ENCODE measurements at places on chromosomes 1 and 21.
A peak's percentile ranks its signal among the peaks of the same experiment; 100 is the strongest.

DNA sequence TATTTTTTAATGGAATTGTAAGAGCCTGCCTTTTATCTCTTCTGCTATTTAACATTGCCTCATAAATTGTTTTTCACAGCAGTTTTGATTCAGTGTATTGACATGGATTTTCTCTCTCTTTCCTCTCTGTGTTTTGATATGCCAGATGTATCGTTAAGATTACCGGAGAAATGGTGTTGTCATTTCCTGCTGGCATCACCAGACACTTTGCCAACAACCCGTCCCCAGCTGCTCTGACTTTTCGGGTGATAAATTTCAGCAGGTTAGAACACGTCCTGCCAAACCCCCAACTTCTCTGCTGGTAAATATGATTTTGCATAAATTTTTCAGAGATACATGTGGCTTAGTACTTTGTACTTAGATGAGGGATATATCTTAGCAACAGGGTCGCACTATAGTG, 23.1 kb upstream of the DYNLT5 start:
- no peak for DNase-seq

GRCh38 chr1:39691383-39692151, at the start of gene HPCAL4:
Gene HPCAL4 (minus strand): TSS chr1:39691433. CDS start chr1:39684603, 6,830 bp downstream.
- DNase-seq: peak; percentile 82

DNA sequence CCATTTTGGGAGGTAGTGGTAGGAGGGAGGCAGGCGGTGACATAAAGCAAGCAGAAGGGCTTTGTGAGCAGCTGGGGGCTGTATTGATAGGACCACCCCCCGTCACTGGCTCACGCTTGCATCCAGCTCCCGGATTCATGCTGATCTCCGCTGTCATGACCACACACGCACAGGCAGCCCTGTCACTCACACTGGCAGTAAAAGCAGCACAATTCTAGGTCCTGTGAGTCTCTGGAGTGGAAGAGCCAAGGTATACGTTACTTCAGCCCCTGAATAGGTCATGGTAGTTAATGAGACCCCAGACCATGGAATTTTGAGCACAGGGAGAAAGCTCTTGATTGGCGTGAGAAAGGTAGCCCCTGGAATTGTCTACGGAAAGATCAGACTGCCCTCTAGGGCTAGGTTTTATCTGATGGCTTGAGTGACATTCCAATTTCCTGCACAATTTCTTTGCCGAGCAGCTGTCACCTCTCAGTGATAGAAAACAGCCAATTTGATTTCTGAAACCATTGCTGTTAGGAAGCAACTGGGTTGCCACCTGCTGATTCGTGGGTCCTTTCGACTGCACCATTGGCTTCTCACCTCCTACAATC, 5.4 kb downstream of the OR2B11 start:
- no peak for DNase-seq

- DNase-seq: no peak
Observed at GRCh38 chr1:16117369-16117768, 38.5 kb downstream of the EPHA2 start.

DNA sequence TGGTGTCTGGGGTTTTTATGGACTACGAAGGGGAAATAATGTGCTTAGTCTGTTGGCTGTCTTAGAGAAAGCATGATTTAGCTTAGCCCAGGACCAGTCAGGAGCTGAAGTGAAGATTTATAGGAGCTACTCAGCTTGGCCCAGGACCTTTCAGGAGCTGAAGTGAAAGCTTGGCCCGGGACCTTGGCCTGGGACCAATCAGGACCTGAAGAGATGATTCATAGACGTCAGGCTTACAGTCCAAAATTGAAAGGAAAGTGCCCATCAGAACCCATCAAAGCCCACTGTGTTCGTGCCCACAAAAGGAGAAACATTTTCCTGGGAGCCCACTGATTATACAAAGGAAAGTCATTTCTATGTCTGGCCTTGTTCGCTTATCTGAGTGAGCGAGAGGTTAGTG, 35.6 kb downstream of the MSTO1 start:
- no peak for DNase-seq

DNA sequence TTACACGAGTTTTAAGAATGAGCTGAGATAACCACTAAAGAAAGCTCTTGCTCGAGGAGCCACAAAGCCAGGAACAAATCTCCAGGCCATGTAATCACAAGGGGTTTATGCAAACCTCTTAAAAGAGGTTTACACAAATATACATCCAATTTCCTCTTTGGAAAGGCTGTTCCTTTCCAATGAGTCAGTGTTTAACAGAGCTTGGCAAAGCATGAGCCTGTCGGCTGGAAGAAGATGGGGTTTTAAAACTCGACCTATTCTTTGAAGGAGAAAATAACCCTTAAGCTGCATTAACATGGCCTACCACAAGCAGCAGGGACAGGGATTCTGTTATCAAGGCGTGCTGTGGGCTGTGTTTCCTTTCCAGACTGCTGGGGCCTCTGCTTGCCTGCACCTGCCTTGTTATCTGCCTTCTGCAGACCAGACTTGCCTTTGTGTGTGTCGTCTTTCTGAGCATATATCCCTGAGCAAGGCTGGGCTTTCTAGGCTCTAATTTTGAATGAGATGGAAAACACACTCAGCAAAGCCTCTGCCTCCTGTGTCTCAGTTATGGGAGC, 40.6 kb upstream of the CYP2J2 start:
- DNase-seq: no peak

GRCh38 chr1:96520579-96520947, 201.0 kb upstream of the PTBP2 start:
- DNase-seq: no peak

DNA sequence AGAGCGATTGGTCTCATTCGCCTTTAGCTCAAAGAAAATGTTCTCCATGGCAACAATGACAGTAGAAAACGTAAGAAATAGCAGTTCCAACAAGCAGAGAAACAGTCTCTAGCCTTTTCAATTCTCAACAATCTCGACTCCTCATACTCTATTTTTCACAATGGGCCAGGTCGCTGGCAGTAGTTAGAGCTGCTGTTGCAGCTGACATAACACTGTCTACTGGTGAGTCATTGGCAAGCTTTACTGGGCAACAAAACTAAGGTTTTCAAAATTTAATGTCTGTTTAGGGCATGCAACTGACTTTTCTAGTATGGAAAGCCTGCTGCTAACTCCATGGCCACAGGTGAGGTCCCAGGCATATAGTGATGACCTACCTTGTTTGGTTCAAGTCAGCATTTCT, 221.1 kb upstream of the KAZN start:
- DNase-seq: no peak

DNA sequence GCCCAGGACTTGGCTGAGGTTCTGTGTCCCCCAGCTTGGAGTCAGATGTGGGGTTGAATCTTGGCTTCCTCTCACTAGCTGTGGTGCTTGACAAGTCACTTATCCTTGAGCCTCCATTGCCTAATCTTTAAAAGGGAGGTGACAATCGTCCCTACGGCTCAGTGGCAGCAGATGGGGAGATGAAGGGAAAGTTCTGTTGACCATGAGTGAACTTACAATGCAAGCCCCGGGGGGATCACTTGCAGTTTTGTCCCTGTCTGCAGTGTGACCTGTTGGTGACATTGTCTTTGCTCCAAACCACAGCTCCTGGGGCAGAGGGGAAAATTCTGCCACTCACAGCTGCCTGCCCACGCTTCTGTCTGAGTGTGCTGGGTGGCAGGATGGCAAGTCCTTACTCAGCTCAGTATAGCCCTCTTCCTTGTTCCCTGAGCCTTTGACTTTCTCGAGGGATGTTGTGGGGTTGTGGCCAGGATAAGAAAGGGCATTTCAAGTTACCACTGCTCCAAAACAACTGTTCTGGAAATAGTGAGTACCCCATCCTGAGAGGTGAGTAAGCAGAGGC, 1.7 kb downstream of the PCSK9 start:
- no peak for DNase-seq

DNA sequence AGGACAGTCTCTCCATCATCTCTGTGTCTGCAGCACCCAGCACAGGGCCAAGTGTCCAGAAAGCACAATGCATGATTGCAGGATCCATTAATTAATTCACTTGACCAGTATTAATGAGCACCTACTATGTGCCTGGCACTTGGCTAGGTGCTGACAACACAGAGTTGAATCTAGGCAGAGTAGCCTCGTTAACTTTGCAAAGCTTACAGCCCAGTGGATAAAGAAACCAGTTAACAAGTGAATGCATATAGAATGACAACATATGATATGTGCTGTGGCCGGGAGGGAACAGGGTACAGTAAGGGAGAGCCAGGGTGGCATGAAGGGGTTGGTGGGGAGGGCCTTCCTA, 10.9 kb downstream of the SLC1A7 start:
- DNase-seq: no peak

DNA sequence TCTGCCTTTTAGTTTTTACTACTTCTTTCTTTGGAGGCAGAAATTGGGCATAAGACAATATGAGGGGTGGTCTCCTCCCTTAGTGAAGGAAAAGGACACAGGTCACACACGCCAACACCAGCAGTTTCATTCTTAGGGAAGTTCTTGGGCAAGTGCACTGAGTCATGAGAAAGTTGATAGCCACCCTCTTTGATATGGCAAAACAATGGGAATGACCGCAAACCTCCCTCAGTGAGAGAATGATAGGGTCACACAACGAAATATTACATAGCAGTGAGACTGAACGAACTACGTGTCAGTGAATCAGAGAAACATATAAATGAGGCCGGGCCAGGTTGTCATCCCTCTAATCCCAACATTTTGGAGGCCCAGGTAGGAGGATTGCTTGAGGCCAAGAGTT, 20.0 kb downstream of the IL6R start:
- DNase-seq: no peak

DNA sequence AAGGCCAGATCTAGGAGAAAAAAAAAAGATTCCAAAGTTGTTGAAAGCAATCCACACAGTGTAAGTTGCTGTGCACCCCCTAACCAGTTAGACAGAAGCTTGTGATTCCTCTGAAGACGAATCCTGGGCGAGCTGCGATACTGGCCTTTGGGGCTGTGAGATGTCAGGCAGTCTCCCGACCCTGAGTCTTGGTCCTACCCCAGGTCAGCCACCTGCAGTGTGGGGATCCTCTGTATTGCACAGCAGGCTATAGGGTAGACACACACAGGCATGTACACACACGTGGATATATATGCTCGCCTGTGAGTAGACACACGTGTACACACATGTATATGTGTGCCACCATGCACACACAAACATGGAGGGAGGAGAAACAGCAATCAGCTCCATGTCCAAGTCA, 12.9 kb downstream of the ACTRT2 start:
- DNase-seq: no peak

- DNase-seq: no peak
Observed at GRCh38 chr1:81805537-81806431, 5.0 kb downstream of the ADGRL2 start.

DNA sequence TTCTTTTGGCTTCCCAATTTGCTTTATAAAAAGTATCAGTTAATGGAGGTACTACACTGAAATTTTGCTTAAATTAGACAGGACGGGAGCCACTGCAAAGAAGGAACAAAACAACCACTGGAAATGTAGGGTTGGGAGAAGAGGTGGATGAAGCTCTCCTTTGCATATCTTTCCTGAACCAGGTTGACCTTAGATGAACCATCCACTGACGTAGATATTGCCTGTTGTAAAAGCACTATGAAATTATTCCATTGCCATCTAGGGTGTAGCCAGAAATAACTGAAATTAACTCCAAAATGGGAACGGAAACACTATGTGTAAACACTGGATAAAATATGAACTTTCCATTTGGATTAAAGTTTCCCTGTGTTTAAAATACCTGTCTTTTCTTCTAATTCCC, 1.2 kb upstream of the ABL2 start:
- no peak for DNase-seq

GRCh38 chr1:150186789-150187559, 37.3 kb downstream of the PLEKHO1 start:
- peak; percentile 58 for DNase-seq

DNA sequence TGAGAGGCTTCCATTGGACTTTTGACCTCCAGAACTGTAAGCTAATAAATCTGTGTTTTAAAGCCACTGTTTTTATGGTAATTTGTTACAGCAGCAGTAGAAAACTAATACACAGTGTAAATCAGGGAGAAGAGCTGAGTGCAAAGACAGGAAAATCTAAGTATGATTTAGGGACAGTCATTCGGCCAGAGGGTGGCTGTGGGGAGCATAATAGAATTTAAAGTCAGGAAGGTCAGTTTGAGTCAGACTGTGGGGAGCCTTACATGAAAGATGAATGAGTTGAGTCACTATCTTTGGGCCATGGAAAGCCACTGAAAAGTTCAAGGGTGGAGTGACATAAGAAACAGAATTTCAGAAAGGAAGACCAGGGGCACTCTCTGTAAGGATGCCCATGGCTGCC, 52.4 kb upstream of the SSX2IP start:
- DNase-seq: no peak

GRCh38 chr1:160097911-160098851, at the start of gene IGSF8:
Gene IGSF8 (minus strand): TSS chr1:160098619. CDS start chr1:160098472, 147 bp downstream.
- peak; percentile 93 for DNase-seq

DNA sequence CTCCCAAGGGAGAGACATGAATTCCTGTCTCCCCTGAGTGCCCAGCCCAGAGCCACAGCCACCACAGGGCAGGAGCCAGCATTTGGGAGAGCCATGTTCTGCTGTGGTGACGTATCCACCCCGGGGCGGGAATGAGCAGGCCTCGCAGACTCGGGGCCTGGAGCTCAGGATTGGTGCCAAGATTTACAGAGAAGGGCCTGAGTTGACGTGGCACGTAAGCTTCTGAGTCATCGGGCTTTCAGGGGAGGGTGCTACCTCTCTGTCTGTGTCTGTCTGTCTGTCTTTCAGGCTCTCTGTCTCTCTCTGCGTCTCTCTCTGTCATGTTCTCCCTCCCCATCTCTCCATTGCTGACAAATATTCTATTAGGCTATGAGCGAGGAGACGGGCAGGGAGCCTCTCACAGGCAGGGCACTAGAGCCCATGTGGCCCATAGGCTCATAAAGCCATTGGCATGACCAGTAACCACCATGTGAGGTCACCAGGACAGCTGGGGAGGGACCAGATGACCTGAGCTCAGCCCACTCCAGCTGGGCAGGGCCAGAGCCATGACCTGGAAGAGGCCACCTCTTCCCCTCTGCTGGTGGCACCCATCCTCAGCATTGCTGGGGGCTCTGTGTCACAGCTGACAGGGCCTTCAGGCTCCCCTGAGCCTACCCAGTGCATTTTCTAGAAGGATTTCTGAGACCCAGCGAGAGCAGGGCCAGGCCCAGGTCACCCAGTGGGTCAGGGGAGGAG, 300.0 kb upstream of the VAMP3 start:
- no peak for DNase-seq

DNA sequence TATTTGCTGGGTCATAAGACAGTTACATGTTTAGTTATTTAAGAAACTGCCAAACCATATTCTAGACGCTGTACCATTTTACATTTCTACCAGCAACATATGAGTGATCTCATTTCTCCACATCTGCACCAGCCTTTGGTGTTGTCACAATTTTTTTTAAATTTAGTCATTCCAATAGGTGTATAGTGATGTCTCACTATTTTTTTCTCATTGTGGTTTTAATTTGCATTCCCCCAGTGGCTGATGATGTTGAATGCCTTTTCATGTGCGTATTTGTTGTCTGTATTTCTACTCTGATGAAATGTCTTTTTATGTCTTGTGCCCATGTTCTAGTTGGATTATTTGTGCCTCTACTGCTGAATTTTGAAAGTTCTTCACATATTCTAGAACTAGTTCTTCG, 38.4 kb downstream of the NFASC start:
- DNase-seq: no peak

DNA sequence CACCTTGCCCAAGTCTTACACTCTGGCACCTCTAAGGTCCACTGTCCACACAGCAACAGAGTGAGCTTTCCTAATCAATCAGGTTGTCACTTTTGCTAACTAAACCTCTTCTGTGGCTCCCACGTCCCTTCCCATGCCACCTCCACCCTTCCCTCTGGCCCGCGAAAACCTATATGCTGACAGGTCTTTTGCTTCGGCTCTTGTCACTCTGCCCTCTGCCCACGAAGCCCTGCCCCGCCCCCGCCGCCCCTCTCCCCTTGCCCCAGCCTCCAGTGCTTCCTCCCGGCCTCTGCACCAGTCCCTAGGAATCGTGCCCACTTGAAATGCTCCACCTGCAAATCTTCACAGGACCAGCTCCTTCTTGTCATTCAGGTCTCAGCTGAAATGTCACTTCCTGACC, 8.1 kb downstream of the TP53BP2 start:
- no peak for DNase-seq

Measured in germinal center (tissue), 1 donor.